Breast epithelium (tissue), 4 donors: ENCODE measurements at places on chromosomes 1 and 21. TPM values are rescaled to one million over a fixed set of nuclear protein-coding genes. Genes with fewer than 3 reads are reported as not detected.

- H3K27me3 ChIP-seq = no peaks in the 10 kb centered on the region
- no peaks in the 10 kb centered on the region for H3K4me1 ChIP-seq
- no peak overlapping the region for H3K4me3 ChIP-seq
- no peaks in the 10 kb centered on the region for H3K36me3 ChIP-seq
- no peak for DNase-seq
Measured at GRCh38 chr1:78283691-78284090, 207.1 kb upstream of the PTGFR start.

GRCh38 chr1:201383647-201384405 is 6.3 kb upstream of the TNNT2 start:
- no peak overlapping the region for H3K27ac ChIP-seq
- no peak overlapping the region for H3K4me3 ChIP-seq
- H3K4me1 ChIP-seq = no peaks in the 10 kb centered on the region
- no peak for DNase-seq

DNA sequence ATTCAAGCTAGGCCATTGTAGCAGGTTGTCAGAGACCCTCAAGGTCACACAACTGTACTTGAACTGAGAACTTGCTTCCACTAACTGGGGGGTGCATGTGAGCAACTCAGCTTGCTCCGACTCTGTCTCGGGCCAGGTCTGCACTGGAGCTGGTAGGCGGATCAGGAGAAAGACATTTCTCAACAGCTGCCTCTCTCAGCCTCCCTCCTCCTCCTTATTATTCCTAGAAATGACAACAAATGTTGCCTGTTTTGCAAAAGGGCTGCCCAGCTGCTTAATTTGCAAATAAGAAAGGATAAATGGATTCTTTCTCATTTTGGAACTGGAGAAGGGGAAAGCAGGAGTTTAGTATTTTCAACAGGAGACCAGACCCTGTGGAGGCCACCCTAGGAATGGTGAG is 140.5 kb downstream of the RHOU start:
- DNase-seq = no peak
- no peak overlapping the region for H3K27ac ChIP-seq
- H3K4me3 ChIP-seq = no peak overlapping the region

DNA sequence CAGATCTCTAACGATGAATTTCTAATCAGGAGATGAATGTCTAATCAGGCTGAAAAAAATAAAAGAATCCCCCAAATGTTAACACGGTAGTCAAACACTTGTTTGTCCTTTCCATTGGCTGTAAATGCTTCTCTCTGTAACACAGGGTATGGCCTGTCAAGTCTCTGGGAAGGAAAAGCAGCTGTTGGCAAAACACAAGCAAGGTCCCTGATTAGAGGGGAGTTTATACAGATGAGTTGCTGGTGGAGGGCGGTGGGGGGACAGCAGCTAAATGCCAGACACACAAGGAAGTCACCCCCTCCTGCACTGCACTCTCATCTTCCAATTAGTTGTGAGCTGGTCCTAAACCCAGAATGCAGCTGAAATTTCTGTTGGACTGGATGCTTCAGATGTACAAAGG is 51.0 kb downstream of the PGBD5 start:
- H3K4me1 ChIP-seq = no peaks in the 10 kb centered on the region
- H3K27ac ChIP-seq = no peak overlapping the region
- H3K27me3 ChIP-seq = no peaks in the 10 kb centered on the region
- no peaks in the 10 kb centered on the region for H3K36me3 ChIP-seq
- no peak overlapping the region for H3K4me3 ChIP-seq

- no peaks in the 10 kb centered on the region for H3K4me1 ChIP-seq
- no peaks in the 10 kb centered on the region for H3K27me3 ChIP-seq
Measured at GRCh38 chr21:32226444-32226843, 52.4 kb downstream of the MIS18A start.

SLC25A24 gene
- 40.3 TPM for total RNA-seq

PSMB2 gene
- 31.5 TPM for total RNA-seq

MROH9 gene
- total RNA-seq = not detected

LAMC1 gene
- total RNA-seq = 125 TPM

PLPPR5 gene
- total RNA-seq = not detected
